ENCODE measurements at places on chromosomes 4 and X.

DNA sequence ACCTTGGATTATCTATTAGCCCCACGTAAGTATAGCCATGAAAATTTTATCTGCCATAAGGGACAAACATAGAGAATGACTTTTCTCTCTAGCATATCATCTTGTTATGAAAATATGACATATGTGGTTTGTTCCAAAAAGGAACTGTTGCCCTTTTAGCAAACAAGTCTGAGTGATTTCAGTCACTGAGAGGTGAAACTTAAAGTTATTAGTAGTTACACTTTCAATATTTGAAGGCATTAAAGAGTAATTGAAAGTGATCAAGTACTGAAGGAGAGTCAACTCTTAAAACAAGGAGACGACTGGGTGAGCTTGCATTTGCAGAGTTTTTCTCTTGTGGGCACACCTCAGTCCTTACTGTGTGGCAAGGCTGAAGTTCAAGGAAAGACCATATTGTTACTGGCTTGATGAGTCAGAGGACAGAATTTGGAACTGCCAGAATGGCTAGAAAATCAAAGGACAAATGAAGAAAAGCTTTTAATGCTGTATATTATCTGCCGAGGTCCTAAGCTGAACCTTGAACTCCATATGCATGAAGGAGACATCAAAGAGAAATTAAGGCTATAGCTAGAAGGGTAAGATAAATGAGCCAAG lies 205.1 kb upstream of the EMCN start:
- DNase-seq, result no peak

GRCh38 chr4:158962393-158962792 lies 140.5 kb upstream of the RAPGEF2 start:
- DNase-seq, result no peak

DNA sequence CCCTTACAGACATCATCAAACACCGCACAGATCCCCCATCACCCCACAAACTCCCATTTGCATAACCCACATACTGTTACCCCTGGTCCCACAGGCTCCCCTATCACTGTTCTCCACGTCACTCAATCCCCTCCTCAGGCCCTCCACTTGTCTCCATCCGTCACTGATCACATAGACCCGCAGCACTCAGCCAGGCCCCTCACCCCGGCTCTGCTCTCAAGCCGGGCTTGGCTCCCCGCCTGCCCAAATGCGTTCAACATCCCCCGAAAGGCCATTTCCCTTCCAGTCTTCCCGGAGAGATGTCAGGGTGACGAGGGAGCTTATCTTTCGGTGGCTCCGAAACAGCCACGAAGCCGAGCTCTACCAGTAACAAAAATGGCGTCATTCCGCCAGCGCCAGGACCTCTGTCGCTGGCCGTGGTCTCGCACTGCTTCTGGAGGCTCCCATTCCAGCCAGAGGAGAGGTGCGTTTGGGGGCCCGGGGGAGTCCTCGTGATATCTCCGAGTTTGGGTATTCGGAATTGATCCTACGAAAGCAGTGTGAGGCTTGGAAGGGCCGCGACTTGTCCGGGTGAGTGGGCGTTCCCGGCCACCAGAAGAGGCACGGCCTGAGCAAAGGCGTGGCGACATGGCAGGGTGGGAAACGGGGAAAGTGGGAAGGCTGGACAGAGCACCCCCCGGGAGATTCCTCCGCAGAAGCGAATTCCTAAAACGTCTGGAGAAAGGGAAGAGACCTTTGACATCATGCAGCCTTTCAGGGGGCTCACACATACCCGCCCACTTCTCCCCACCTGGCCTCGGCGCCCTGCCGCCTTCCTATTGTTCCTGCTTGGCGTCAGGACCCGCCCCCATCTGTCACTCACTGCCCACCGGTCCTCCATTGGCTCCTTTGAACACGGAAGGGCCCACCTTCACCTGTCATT lies at the start of gene ZNF630:
ZNF630 (minus strand) TSS at position 577 of the 922 bp plus-strand sequence. CDS start 4,754 bp downstream, outside the sequence.
- peak; percentile 26 for DNase-seq

- DNase-seq, result no peak
Observed at GRCh38 chr4:101774807-101775206, 15.7 kb upstream of the BANK1 start.

DNA sequence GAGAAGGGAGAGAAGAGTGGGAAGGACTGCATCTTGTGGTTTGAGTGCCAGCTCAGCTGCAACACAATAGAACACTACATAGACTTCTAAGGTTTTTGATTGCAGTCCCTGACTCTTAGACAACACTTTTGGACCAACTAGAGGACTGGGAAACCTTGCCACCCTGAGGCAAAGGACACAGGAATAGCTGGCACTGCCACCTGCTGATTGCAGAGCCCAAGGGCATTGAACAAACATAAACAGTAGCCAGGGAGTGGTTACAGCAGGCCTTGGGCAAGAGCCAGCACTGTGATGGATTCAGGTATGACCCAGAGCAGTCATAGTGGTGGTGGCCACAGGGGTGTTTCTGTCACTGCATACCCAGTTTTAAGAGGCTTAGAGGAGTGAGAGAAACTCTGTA lies 72.5 kb upstream of the CXorf51A start:
- DNase-seq, result no peak

DNA sequence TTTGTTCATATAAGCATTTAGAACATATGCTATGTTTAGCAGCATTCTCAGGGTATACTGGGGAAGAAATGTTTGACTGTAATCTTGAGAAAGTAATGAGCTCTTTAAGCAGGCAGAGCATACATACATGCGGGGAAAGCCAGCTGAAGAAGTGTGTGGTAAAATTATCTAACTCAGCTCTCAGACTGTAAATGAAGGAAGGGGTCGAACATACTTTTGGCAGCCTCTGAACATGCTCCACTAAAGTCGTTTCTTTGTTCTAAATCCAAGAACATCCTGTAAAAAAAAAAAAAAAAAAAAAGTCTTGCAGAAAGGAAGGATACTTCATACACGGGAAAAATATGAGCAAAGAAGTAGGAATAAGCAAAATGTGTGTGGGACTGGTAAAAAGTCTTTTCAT lies 224.8 kb downstream of the GRID2 start:
- no peak for DNase-seq

- DNase-seq, result no peak
Observed at GRCh38 chr4:188869581-188869980, 730.3 kb downstream of the TRIML1 start.

GRCh38 chr4:99720206-99720605 lies 62.6 kb upstream of the C4orf54 start:
- no peak for DNase-seq

DNA sequence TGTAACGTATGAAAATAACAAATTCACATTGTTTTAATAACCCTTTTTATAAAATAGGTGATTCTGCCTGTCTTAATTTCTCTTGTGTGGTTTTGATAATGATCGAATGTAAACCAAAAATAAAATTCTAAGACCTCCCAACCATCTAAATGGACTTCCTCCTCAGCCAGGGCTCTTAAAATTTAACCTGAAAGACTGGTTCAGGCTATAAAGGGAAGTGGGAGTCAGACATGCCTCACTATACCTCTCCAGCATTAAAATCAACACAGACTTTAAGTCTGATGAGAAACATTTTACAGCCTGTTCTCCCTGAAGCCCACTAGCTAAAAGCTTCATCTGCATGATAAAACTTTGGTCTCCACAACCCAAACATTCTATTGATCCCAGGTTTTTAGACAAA lies 97.6 kb upstream of the STIM2 start:
- DNase-seq, result no peak

DNA sequence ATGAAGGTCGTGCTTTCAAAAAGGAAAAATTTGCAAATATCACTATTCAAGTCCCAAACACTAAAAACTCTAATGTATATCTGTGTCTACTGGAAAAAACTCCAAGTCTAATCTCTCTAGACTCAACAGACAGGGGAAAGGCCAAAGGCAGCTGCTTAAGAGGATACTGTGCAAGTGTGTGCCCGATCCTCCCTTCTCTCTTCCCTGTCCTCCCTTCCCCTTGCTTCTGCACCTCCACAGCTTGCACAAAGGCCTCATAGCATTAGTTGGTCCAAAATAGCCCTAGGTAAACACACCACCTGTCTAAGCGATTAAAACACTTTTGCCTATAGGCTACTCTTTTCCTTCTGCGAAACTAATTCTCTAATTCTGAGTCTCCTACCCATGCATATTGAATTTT lies 10.6 kb downstream of the C4orf54 start:
- DNase-seq, result no peak

DNA sequence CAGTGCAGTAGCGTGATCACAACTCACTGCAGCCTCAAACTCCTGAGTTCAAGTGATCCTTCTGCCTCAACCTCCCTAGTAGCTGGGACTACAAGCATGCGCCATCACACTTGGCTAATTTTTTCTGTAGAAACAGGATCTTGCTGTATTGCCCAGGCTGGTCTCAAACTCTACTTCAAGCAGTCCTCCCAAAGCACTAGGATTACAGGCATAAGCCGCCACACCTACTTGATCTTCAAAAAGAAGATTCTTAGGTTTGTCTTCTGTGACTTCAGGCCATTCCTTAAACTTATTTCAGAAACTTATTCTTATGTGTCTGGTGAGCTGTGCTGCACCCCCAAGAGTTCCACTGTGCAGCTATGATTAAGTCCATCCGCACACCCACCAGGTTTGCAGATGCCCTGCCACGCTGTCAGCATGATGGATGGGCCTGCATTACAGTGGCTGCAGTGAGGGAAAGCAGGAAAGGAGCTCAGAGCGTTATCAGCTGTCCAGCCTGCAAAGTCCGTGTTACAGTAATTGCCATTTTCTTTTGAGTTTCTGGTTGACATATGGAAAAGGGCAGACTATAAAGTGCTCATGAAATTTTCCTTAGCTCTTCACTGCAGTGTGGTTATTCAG lies 146.6 kb downstream of the AASDH start:
- no peak for DNase-seq

- DNase-seq, result no peak
Observed at GRCh38 chr4:78585633-78586032, 34.1 kb downstream of the ANXA3 start.

DNA sequence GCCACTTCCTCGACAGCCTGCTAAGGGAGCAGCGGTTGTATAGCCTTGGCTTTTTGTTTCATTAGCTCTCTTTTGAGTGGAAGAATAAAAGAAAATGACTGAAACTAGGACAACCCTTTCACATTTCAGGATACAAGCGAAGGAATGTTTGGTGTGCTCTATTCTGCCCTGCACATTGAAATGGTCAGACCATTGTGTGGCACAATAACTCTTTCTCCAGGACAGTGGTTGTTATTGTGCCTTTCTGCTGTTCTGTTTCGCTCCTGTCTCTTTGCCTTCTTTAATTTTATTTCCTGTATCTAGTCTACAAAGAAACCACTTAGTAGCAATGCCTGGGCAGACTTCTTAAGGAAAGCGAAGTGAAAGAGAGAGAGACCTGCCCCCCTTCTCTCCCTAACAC lies 473.7 kb downstream of the GBA3 start:
- no peak for DNase-seq

DNA sequence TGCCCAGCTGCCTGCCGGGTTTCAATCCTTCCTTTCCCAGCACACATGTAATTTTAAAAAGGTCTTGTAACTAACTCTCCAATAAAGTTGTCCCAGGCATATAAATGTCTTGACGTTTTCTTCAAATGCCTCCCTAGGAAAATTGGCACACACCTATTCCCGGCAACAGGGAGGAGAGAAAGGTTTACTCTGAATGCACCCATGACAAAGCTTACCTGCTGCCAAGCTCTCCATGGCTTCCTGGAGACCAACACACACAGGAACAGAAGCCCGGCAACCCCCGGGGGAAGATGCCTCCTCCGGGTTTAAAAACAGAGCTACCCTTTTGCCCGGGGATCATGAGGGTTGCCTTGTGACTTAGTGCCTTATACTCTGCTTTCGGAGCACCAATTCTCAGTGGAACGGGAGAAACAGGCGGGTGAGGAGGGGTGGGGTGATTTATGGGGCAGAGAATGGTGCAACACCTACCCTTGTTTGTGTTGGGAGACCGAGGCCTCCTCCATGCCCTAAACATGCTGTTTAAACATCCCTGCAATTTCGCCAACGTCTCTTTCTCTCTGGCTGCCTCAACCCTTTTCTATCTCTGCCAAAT lies 4.8 kb upstream of the GYG2 start:
- no peak for DNase-seq

Measured in stimulated activated CD4-positive, alpha-beta T cell treated with anti-CD3 and anti-CD28 coated beads, TNF-alpha, amount 100 ng/mL, for 4 hours (primary cell).